ENCODE measurements at places on chromosomes 4 and X.

GRCh38 chrX:70979136-70979762 is 48.4 kb upstream of the SLC7A3 start:
- H3K4me3 ChIP-seq, result no peak overlapping the region
- DNase-seq, result no peak
- H3K27me3 ChIP-seq, result no peaks in the 10 kb centered on the region
- H3K36me3 ChIP-seq, result no peaks in the 10 kb centered on the region
- H3K27ac ChIP-seq, result no peak overlapping the region
- H3K4me1 ChIP-seq, result no peaks in the 10 kb centered on the region

GRCh38 chrX:135536877-135537276 is 16.4 kb downstream of the INTS6L start:
- H3K27me3 ChIP-seq, result no peaks in the 10 kb centered on the region
- H3K36me3 ChIP-seq, result peaks cover 16% of the 10 kb centered on the region
- DNase-seq, result no peak
- no peak overlapping the region for H3K4me3 ChIP-seq
- H3K27ac ChIP-seq, result peak overlapping the region; percentile 39
- H3K4me1 ChIP-seq, result peaks cover 61% of the 10 kb centered on the region

GRCh38 chr4:81594490-81595159 is 122.9 kb upstream of the RASGEF1B start:
- no peaks in the 10 kb centered on the region for H3K36me3 ChIP-seq
- H3K4me3 ChIP-seq, result no peak overlapping the region
- no peak overlapping the region for H3K27ac ChIP-seq
- peaks cover 11% of the 10 kb centered on the region for H3K4me1 ChIP-seq
- H3K27me3 ChIP-seq, result peaks cover 2% of the 10 kb centered on the region

DNA sequence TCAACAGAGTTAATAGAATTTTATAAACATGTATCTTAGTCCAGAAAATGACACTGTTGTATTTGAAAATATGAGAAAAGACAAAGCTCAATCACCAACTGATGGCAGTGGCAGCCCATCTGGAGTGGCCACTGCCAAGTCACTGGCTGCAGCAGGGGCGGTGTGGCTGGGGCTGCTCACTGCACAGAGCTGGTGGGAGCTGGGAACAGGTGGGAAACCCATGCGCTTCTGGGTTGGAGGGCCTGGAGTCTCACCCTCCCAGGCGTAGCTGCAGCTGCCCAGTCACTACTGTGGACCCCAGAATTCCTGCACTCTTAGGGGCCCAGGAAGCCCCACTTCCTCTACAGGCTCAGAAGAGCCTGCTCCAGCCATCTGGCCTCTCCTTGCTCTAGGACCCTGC is 251.8 kb upstream of the NDST4 start:
- H3K36me3 ChIP-seq, result no peaks in the 10 kb centered on the region
- no peak overlapping the region for H3K27ac ChIP-seq
- H3K27me3 ChIP-seq, result no peaks in the 10 kb centered on the region
- no peaks in the 10 kb centered on the region for H3K4me1 ChIP-seq
- no peak overlapping the region for H3K4me3 ChIP-seq

DNA sequence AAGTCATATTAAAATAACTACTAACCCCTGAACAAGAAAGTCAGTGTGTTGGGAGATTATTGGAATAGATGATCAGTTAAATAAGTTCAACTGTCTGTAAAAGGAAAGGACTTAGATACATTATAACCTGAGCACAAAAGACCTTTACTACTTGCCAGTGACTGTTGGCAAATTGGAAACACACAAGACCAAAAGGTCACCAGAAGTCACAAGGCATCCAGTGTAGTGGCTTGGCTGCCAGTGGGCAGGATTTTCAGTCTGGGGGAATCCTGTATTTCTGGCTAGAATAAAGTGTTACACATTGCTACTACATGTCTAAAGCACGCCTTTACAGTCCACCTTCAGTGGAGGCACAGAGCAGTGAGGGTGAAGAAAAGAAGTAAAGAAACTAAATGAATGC is 108.3 kb upstream of the AR start:
- H3K4me3 ChIP-seq, result no peak overlapping the region
- H3K27ac ChIP-seq, result no peak overlapping the region
- no peaks in the 10 kb centered on the region for H3K27me3 ChIP-seq
- no peaks in the 10 kb centered on the region for H3K36me3 ChIP-seq

GRCh38 chrX:10071451-10072144 is 85.2 kb upstream of the CLCN4 start:
- no peak for DNase-seq
- no peaks in the 10 kb centered on the region for H3K27me3 ChIP-seq
- H3K4me1 ChIP-seq, result peaks cover 7% of the 10 kb centered on the region
- H3K36me3 ChIP-seq, result peaks cover 8% of the 10 kb centered on the region
- H3K4me3 ChIP-seq, result no peak overlapping the region

DNA sequence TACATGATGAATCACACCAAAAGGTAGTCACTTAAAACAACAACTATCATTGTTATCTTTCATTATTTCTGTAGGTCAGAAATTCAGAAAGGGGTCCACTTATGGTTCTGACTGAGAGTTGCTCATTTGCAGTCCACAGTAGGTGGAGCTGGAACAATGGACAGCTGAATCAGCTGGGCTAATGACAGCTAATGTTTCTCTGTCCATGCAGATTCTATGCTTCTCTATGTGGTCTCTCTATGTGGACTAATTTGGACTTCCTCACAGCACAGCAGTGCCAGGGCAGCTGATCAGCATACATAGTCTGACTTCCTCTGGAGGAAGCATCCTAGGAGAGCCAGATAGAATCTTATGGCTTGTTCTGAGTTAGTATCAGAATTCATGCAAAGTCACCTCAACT is 131.7 kb upstream of the INTU start:
- no peak overlapping the region for H3K27ac ChIP-seq
- no peak overlapping the region for H3K4me3 ChIP-seq
- no peaks in the 10 kb centered on the region for H3K36me3 ChIP-seq
- no peak for DNase-seq

DNA sequence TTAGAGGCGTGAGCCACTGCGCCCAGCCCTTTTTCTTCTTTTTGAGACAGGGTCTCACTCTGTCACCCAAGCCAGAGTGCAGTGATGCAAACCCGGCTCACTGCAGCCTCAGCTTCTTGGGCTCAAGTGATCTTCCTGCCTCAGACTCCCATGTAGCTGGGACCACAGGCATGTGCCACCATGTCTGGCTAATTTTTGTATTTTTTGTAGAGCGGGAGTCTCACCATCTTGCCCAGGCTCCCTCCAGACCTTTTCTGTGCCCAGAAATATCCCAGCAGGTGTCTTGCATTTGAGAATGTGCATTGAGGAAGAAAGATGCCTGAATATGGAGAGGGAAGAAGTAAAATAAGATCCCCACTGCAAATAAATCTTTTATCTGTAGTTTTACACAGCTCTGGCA is 58.7 kb downstream of the PPEF2 start:
- no peaks in the 10 kb centered on the region for H3K4me1 ChIP-seq
- H3K27me3 ChIP-seq, result no peaks in the 10 kb centered on the region
- H3K27ac ChIP-seq, result no peak overlapping the region

GRCh38 chr4:60759518-60760245 is 440.4 kb upstream of the ADGRL3 start:
- H3K36me3 ChIP-seq, result no peaks in the 10 kb centered on the region
- H3K27ac ChIP-seq, result no peak overlapping the region
- DNase-seq, result no peak
- H3K4me1 ChIP-seq, result no peaks in the 10 kb centered on the region

- H3K27me3 ChIP-seq, result no peaks in the 10 kb centered on the region
- peaks cover 35% of the 10 kb centered on the region for H3K4me1 ChIP-seq
- H3K4me3 ChIP-seq, result no peak overlapping the region
- peak overlapping the region; percentile 19 for H3K27ac ChIP-seq
- DNase-seq, result peak; percentile 22
Measured at GRCh38 chr4:47533689-47534347, 48.7 kb downstream of the ATP10D start.

DNA sequence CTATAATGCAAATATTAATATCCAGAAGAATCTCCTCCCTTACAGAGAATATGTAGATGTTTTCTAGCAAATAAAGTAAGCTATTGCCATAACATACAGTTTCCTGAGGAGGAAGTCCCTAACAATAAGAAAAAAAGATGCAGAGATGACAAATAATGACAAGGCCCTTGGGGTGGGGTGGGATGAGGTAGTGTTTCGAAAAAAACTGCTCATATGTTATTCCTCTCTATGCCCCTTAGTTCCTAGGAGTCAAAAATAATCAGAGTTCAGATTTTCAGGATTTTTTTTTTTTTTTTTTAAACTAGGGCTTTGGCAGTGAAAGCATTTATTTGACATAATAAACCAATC is 99.0 kb downstream of the ZAR1 start:
- peaks cover 17% of the 10 kb centered on the region for H3K36me3 ChIP-seq
- peaks cover 12% of the 10 kb centered on the region for H3K4me1 ChIP-seq
- H3K4me3 ChIP-seq, result no peak overlapping the region
- no peaks in the 10 kb centered on the region for H3K27me3 ChIP-seq
- no peak overlapping the region for H3K27ac ChIP-seq
- no peak for DNase-seq

DNA sequence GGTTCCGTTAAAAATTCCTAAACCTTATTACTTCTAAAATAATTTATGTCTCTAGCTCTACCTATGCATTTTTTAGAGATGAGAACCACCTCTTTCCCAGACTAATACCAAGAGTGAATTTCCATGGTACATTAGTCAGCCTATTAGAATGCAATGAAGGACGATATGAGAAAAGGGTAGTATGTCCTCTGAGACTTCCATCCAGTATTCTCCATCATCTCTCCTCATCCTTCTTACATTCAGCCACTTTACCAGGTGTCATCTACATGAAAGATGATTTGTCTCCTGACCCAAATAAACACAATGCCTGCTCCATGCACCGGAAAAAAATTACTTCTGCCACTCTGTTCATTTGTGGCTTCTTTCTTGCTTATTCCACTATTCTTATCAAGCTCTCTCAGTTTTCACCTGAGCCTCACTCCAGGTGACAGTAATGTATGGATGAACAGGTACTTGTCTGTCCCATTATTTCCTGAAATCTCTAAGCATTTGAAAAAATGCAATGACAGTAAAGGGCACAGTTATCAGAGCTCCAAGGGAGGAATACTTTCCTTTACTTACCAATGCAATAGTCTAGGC is 97.9 kb downstream of the MAB21L2 start:
- H3K27me3 ChIP-seq, result no peaks in the 10 kb centered on the region
- no peak for DNase-seq
- peaks cover 12% of the 10 kb centered on the region for H3K36me3 ChIP-seq
- no peak overlapping the region for H3K27ac ChIP-seq
- no peak overlapping the region for H3K4me3 ChIP-seq

DNA sequence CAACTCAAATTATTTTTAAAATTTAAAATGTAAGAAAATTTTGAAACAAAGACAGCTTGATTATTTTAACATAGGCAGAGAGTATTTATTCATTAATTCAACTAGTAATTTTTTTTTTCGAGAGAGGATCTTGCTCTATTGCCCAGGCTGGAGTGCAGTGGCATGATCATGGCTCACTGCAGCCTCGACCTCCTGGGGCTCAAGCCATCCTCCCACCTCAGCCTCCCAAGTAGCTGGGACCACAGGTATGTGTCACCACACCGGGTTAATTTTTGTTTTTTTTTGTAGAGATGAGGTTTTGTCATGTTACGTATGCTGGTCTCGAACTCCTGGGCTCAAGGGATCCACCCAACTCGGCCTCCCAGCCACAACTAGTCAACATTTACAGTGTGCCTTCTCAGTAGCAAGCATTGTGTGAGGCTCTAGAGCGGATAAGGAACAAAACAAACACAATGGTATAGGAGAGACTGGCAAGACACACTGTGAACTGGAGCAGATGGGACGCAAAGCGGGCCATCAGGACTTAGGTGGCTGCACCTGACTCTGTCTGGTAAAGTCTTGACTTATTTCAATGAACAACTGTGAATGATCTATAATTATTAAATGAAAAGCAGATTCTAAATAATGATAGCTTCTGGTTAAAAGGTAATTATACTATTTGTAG is 21.6 kb downstream of the SETD7 start:
- H3K4me3 ChIP-seq, result no peak overlapping the region
- H3K27ac ChIP-seq, result no peak overlapping the region
- no peak for DNase-seq

DNA sequence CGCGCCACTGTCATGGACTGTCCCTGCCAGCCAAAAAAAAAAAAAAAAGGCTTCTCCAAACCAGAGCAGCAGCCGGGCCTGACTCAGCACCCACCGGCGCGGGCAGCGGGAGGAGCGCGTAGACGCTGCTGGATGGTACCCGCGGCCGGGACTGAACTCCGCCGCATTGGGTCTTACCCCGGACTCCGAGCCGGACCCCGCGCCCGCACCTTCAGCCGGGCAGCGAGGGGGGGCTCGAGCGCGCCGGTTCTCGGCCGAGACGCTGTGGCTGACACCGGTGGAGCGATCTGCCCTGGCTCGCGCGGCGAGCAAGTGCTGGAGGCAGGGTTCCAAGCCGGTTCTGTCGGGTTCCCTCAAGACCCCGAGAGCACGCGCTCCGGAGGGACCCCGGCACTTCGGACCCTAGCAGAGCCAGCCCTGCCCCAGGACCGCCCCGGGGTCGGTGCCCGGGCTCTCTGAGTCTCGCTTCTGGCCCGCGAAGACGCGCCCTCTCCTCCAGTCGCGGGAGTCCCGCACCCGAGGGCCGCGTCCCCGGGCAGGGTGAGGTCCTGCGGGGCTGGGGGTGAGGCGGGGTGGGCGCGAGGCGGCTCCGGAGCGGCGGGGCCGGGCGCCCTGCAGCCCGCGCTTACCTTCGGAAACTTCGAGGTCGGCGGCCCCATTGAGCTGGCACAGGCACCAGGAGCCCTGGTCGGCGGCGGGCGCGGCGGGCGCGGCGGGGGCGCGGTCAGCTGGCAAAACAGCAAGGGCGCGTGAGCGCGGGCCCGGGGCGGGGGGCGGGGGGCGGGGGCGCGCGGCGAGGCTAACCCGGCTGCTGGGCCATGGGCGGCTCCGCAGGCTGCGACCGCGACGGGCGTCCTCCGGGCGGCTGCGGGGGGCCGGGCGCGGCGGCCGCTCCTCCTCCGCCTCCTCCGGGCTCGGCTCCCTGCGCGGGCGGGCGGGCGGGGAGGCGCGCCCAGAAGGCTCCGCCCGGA is 11.8 kb upstream of the MAN2B2 start:
- no peaks in the 10 kb centered on the region for H3K36me3 ChIP-seq
- no peak overlapping the region for H3K27ac ChIP-seq

DNA sequence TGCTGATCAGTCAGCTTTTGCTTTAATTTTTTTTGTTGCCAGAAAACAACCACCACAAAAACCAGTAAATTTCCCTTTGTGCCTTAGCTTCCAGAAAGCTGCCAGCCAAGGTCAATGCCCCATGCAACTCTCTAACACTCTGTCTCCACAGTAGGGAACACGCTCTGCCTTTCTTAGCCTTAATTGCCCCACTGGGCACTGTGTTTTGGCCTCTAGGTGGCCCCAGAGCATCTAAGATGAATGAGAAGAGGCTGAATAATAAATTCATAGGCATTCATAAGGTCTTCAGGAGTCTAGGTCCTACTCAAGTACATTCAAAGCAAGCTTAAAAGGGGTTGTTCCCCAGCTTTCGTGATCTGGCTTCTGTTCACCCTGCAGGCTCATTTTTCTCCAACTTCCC is 57.7 kb upstream of the PASD1 start:
- peak; percentile 24 for DNase-seq
- H3K36me3 ChIP-seq, result no peaks in the 10 kb centered on the region
- H3K4me3 ChIP-seq, result no peak overlapping the region
- peaks cover 8% of the 10 kb centered on the region for H3K27me3 ChIP-seq
- no peaks in the 10 kb centered on the region for H3K4me1 ChIP-seq

GRCh38 chr4:56247646-56248045 is 139.6 kb downstream of the AASDH start:
- DNase-seq, result no peak
- H3K36me3 ChIP-seq, result no peaks in the 10 kb centered on the region
- H3K4me1 ChIP-seq, result no peaks in the 10 kb centered on the region
- peaks cover 12% of the 10 kb centered on the region for H3K27me3 ChIP-seq

GRCh38 chrX:153736871-153737441 is 12.3 kb downstream of the ABCD1 start:
- H3K36me3 ChIP-seq, result peaks cover 3% of the 10 kb centered on the region
- no peak overlapping the region for H3K27ac ChIP-seq
- no peaks in the 10 kb centered on the region for H3K27me3 ChIP-seq
- no peak for DNase-seq
- peaks cover 28% of the 10 kb centered on the region for H3K4me1 ChIP-seq
